Stimulated activated CD8-positive, alpha-beta memory T cell treated with anti-CD3 and anti-CD28 coated beads, Interleukin-7, amount 100 ng/mL, for 24 hours (primary cell): ENCODE measurements at places on chromosomes 5 and 9.

DNA sequence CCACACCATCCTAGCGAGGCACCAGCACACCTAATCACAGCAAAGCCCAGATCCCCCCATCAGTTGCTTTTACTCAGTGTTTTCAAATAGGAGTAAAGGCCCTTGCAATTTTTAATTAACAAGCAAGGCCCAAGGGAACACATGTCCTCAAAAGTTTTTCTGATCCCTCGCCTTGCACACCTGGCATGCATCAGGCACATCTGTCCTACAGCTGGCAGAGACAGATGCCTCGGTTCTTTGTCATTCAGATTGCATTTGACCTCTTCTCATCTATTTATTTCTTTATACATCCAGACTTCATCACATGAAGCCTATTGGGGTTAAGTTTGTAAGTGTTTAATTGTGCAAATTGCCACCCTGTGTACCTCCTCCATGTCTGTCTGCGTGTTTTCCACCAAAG is 241.4 kb downstream of the MARCHF11 start:
- DNase-seq: no peak

- DNase-seq: no peak
Observed at GRCh38 chr9:75914883-75915452, 24.5 kb downstream of the PCSK5 start.

GRCh38 chr9:18018221-18018620 is 439.4 kb downstream of the SH3GL2 start:
- no peak for DNase-seq

DNA sequence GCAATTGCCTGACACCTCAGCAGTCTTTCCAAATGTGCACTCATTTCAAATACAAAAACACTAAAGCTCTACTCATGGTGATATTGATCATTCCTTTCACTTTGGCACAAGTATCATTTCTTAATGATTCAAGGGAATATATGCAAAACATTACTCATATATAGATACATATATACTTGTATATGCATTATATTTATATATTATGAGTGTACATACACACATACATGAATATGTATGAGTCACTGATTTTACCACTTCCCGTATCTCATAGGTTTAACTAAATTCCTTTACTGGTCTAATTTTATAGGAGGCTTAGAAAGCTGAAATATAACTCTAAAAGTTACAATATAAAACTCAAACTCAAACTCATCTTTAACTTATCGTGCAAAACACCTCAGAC is 156.5 kb downstream of the CDH9 start:
- DNase-seq: no peak

- no peak for DNase-seq
Observed at GRCh38 chr5:154593071-154593470, 115.0 kb upstream of the HAND1 start.

DNA sequence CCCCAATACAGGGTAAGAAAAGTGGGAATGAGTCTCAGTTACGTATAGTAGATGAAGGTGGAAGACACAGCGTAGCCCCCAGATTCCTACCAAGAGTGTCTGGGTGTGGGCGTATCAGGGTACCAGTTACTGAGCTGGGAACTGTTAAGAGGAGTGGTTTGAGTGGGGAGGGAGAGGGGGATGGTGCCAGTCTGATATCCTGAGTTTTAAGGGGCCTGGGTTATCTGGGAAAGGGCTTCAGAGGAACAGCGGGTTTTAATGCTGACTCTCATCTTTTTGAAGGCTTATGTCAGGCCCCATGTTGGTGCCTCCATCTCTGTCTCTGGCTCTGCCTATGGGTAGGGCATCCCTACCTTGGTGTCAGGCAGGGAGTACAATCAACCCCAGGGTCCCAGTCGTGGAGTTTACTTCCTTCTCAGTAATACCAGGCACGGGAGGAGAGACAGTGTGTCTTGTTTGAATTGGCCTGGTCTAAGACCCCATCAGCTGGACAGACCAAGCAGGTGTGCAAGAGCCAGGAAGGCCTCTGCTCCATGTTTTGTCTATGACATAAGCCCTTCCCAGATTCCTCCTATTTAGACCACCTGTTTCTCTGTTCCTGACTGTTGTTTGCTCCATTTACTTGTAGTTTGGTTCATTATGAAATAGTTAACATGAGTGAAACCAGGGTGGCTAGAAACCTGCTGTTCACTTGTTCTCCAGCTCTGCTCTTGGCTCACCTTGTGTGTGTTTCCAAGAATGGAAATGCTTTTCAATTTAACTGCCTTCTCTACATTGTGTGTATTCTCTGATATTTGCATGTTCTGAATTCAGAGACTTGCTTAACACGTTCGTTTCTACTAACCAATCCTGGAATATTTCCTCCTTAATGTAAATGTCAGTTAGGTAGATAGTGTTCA is 125.6 kb downstream of the DAB2IP start:
- DNase-seq: no peak

DNA sequence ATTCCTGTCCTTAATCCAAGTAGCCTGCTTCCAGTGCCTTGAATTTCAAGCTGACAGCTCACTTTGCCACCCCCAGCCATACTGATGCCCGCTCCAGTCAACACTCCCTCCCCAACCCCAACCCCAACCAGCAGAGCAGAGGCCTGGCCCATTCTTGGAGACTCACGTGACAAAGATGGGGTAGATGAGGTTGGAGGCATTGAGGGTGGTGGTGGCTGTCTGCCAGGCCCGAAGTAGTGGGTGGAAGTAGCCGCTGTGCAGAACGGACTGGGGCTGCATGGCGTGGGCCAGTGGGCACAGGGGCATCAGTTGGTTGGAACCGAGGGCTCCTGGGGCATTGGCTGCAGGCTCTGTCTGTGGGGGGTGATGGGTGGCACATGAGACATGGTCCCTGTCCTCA is 7.8 kb downstream of the ALAD start:
- DNase-seq: no peak

- DNase-seq: no peak
Observed at GRCh38 chr9:19378164-19378563, 1.9 kb downstream of the RPS6 start.

GRCh38 chr9:128138001-128138400 is 10.5 kb upstream of the PTGES2 start:
- no peak for DNase-seq

GRCh38 chr5:157561110-157561509 is 14.5 kb downstream of the ADAM19 start:
- DNase-seq: no peak

DNA sequence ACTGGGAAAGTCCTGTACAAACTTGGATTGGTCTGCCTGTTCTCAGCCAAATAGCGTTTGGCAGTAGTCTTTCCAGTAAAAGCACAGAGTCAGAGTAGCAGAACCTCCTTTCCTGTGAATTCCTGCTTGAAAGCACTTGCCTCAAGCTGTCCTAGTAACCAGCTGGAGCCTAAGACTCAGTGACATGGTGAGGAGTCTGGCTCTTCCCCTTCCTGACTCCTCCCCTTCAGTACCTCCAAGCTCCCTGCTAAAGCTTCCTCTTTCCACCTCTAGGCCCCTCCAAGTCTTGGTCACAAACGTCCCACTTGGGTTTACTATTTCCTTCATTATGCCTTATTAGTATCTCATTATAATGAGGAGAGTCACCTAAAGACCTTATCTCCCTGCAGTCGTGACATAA is 21.4 kb upstream of the FAM81B start:
- DNase-seq: no peak

DNA sequence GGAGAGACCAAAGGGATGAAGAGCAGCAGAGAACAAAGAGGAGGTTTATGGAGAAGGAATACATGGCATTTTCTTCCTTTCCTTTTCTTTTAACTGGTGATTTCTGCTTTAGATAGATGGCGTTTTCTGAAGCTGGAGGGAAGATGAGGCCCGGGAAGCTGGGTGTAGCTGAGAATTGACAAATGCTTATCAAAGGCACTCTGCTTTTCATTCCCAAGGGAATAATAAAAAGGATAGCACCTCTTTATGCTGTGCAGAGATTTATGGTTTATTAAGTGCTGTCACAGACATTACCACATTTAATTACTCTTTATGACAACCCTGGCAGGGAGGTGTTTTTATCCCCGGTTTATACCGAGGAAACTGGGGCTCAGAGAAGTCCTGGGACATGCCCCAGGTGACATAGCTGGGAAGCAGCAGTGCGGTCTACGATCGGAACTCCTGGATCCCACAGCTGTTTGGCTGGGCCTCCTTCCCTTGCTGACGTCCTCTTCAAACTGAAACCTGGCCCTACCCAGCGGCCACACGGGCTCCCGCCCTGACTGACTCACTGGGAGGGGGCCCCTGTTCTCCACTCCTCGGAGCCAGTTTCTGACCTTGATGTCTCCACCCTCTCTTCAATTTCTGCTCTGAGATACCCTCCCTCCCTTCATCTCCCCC is 8.2 kb upstream of the EPB41L4B start:
- DNase-seq: no peak

DNA sequence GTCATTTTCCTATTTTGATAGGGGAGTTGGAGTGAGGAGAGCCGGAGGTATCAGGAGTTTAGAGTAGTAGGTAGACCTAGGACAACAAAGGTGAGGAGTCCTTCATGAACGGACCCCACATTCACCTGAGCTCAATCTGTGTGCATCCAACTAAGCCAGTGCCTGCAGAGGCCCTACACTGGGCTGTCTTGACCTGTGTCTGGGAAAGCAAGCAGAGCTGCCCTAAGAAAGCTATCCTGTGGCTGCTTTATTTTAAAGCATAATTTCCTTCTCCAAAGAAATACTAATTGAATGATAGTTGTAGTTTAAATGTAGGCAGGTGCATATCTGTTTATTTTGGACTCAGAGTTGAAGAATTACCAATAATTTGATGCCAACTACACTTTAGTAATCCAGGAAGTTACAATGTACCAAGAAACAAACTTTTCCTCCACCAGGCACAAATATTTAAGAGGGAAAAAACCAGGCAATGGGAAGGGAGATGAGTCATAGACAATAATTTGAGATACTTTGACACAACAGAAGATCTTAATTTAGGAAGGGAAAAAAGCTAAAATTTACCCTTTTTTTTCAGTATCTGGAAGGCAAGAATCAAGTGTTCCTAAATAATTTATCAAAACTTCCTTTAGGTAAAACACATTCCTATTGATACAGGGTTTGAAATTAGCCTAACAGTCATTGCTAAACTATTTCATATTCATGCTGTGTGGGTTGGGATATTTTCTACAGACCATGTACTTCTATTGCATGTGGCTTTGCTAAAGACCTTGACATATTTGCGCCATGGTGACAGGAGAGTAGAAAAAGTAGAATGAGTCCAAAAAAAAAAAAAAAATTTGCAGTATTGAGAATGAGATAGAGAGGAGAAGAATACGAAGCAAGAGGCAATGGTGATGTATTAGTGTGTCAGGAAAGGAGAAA is 376.6 kb upstream of the TUSC1 start:
- no peak for DNase-seq

DNA sequence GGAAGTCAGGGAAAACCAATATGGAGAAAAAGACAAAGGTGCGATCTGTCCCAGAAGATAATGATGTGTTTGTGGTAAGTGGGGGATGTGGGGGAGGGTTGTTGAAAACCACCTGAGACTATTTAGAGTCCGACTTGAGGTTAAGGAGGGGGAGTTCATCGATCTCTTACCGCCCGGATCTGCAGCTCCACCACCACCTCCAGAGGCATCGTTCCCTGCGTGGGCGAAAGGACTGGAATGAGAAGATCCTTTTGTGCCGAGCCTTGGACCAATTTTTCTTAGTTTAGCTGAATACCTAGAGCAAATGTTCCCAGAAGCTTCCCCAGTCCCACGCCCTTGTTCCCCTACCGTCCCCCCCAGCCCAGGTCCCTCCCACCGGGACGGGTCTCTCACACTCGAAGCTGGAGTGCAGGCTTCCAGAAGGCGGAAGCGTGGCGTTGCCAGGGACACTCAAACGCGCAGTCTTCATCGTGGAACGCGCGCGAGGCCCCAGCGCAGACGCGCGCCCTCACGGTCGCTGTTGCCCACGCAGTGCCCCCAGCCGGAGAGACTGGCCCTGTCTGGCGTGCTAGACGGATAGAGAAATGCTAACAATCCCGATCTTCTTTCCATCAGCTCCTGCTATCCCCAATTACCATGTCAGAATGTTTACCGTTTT is at the start of gene SPATA6L:
Gene SPATA6L, minus strand, starts transcription at position 439 of the 658 bp plus-strand sequence. Its CDS starts 230 bp downstream, at position 209.
- peak; percentile 14 for DNase-seq
